ENCODE measurements at places on chromosomes 5 and 9. TPM values are rescaled to one million over a fixed set of nuclear protein-coding genes. Genes with fewer than 3 reads are reported as not detected.
A peak's percentile ranks its signal among the peaks of the same experiment; 100 is the strongest.

DNA sequence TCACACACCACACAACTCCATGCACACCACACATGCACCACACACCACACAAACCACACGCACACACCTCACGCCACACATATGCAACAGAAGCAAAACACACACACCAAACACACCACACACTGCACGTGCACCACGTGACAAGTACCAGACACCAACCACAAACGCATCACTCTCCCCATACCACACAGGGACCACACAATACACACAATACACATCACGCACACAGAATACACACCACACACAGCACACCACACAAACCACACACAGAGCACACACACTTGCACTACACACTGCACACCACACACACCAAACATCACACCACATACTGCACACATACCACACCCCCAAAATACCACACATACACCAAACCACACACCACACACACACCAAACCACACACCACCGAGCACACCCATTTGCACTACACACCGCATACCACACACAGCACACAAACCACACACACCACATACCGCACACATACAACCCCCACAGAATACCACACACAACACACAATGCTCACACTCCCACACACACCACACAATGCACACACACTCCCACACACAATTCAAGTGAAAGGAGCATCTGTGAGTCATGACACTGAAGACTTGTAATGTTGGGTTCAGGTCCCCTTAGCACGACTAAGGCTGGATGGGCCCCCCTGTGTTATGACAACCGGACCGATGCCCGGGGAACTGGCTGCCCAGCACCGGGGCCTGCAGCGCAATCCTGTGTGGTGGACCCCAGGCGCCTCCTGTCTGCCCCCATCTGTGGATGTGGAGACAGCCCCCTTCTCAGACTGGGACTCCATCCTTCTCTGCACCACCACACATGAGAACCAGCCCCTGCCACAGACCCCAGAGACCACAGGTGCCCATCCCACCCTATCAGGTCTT lies 6.0 kb upstream of the ZDHHC11 start:
- no peak for DNase-seq

FOXD4L5 gene
- not detected for total RNA-seq

PCDHB15 gene
- total RNA-seq: 9.9 TPM

- no peak for DNase-seq
These were observed 82.3 kb downstream of the CRB2 start for GRCh38 chr9:123438321-123438720.

DBH gene
- total RNA-seq: 0.10 TPM

HRCT1 gene
- total RNA-seq: not detected

DNA sequence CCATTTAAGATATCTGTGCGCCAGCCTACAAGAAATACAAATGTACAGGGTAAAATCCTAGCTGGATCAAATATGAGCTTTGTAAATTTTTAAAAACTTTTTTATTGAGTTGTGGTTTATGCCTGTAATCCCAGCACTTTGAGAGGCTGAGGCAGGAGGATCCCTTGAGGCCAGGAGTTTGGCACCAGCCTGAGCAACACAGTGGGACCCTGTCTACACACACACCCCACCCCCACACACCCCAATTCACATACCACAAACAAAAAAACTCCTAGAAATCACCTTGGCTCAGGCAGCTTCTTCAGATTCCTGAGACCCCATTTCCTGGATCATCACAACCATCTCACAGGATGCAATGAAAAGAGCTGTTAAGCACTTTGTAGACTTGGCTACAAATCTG lies 46.4 kb downstream of the CDK7 start:
- DNase-seq: no peak

DNA sequence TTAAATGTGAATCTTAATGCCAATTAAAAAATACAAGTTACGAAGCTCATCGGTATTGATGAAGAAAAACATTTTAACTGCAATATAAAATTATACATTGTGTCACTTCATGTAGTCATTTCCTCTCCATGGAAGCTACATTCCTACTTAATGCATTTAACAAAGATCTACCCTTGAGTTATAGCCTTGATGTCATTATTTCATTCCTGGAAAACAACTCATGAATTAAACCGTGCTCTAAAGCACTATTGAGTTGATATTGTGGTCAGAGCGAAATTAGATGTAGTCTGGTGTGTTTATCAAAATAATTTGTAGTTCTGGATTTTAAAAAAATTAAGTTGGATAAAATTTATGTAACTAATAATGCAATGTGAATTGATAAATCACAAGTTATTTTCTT lies 11.1 kb downstream of the C5orf47 start:
- no peak for DNase-seq

DNA sequence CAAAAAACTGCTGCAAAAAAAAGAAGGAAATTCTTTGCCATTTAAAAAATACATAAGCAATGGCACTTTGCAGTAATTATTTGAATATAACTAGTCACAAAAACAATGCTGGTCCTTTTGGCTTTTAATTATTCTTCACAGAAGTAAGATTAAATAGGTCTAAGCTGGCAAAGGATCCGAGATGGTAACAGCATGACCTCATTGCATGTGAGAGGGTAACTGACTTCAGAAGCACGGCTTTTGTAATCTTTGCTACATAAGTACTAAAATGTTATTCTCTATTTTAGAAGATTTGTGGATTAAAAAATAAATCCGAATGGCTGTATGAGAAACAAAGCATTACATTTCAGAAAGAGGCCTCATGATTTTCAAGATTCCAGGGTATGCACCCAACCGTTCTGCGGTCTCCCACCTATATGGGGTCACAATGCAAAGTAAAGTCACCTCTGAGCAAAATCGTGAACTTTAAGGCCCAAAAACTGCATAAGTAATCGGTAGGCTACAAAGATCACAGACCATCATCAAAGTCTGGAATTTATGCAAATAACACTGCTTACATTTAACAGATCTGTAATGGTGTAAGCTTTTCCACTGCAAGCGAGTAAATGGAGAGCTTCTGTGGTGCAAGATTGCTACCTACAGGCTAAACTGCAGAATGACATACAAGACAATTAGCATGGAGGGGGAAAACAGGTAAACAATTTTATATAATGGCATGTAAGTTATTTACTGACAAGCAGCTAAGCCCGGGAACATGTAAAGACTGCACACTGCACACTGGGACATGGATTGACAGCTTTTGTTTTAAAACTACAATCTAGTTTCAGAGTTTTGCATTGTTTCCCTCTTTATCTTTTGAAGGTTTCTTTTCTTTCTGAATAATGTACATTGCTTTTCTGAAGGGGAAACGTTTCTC lies 231.6 kb downstream of the SLF1 start:
- DNase-seq: peak; percentile 72

WNT8A gene
- total RNA-seq: not detected

PHAX gene
- total RNA-seq: 66.0 TPM

DNA sequence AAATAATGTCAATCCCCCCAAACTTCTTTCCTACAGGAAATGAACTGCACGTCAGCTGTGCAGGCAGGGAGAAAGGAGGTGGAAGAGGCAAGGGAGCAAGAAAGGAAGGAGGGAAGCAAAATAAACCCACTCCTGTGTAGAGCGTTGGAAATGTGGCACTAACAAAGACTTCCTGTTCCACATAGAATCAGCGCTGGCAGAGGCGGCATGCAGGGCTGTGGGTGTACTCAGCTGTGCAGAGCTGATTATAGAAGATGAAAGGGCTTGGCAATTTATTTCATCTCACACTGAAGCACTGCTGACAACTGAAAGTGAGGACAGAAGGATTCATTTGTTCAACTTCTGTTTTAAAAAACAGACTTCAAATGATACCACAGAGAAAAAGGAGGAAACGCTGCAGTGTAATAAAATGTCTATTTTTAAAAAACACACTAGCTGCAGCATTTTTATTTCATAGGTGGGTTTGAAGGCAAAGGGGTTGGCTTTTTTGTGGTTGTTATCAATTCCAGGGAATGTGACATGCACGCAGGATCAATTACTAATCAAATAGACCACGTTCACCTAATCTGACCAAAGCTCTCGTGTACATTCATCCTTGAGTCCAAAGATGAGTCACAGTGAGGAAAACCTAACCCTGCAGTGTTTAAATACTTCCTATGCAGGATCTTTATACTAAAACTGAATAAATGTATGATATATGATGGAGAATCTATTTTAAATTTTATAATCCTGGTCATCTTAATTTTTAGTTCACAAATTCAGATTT lies 583.5 kb downstream of the ZNF608 start:
- peak; percentile 68 for DNase-seq

DNA sequence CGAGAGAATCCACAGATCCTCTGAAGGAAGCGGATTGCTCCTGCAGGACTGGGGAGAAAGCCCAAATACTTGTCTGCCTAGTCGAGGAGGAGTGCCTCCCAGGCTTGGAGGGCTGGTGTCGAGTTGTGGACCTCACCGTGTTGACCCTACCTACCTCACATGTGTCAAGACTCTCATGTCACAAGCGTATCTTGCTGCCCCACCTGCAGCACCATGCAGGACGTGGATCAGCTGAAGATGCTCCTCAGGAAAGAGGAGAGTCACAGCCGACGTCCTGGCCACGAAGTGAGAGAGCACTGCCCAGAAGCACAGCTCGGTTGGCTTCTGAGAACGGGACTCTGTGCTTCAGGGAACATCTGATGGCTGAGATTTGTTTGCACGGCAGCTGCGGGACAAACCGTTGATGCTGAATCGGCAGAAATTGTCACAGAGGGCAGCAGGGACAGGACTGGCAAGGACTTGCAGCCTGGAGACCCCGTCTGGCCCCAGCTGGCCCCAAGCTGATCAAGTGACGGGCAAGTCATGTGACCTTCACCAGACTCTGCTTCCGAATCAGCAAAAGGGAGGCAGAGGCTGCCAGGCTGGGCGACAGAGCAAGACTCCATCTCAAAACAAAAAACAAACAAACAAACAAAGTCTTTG lies 119.1 kb upstream of the ITGA1 start:
- DNase-seq: no peak

GRCh38 chr9:134365791-134366222 lies 39.6 kb downstream of the RXRA start:
- peak; percentile 89 for DNase-seq

RXRA gene
- total RNA-seq: 30.3 TPM

GRCh38 chr9:90420768-90421513 lies 221.7 kb downstream of the DIRAS2 start:
- DNase-seq: peak; percentile 12

- no peak for DNase-seq
These were observed 53.0 kb upstream of the CPEB4 start for GRCh38 chr5:173835131-173835530.

DNA sequence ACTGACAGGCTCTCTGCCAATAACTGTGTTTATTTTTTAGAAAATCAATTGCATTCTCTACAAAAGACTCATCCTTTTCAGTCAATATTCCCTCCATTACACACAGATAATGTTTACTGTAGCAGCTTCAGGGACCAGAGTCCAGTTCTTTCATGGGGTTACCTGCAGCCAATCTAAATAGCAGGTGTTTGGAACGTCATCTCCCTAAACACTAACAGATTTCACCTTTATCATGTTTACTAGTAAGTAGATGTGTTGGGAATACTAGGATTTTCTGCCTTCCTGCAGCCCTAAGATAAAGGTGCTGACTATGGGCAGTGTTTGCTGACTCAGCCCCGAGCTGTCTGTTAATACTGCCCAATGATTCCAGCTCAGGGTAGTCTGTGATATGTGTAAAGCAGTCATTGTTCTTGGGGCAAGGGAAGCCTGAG lies 447.0 kb downstream of the KIF4B start:
- DNase-seq: no peak

DNA sequence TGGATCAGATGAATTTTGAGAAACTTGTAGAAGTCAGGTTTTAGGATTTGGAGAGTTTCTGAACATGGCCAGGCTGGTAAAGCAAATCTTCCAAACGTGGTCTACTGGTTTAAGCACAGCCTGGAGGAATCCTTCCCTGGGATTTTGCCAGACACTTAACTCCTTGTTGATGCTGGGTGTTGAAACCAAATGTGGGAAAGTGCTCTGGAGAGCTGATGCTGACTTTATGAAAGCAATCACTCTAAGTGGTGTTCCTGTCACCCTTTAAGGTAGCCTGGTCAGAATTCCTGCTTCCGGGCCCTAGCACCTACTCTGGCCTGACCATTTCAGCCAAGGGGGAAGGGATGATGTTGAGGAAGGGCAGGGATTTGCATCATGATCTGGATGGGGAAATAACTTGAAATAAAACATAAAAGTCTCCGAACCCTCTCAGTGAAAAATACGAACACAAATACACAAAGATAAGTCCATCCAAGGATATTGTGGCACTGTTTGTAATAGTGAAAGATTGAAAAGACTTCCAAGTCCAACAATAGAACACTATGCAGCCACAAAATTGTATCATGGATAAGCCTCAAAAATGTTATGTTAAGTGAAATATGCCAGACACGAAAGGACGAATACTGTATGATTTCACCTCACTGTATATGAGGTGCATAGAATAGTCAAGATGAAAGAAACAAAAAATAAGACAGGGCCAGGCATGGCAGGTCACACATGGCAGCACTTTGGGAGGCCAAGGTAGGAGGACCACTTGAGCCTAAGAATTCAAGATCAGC lies 57.7 kb downstream of the PDE6A start:
- DNase-seq: peak; percentile 51

DNA sequence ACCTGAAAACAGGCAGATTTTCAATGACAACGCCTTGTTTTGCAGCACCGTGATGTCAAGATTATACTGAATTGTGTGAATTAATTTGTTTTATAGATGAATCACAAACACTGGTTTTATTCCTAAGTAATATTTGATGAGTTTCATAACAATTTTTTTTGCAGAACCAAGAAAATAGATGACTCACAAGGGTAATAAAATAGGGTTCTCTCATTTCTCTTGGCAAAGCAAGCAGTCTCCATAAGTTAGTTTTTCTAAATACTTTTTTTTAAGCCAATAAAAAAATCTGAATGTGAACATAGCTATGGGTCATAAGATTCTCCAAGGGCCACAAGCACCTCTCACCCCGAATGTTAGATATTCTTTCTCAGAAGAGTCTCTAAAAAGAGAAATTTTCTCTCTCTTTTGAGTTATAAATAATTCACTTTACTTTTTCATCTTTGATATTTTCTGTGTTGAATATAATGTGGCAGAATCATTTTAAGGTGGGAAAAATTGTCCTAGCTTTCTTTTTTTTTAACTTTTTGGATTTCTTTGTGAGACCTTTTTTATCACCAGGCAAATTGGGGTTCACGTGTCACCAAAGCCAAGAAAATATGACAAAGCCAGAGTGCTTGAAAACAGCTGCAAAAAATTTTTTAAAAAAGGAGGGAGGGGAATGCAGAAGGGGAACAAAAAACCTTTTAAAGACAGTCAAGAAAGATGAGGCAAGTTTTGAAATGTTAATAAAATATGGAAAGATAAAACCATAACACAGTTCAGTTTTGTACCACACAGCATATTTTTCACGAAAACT lies 174.6 kb upstream of the DAPK1 start:
- peak; percentile 59 for DNase-seq

GRCh38 chr9:135811801-135812200 lies 95.5 kb downstream of the CAMSAP1 start:
- peak; percentile 94 for DNase-seq

PTGS1 gene
- total RNA-seq: 5.0 TPM

NUTM2F gene
- total RNA-seq: not detected

GCNT4 gene
- total RNA-seq: 0.82 TPM

GRCh38 chr5:88722546-88723073 lies 160.4 kb downstream of the MEF2C start:
- DNase-seq: peak; percentile 27

GRCh38 chr5:149457393-149457763 lies 78.3 kb upstream of the IL17B start:
- DNase-seq: no peak

KIF3A gene
- 7.0 TPM for total RNA-seq

Data from tongue (tissue), 3 donors.